ENCODE measurements at places on chromosomes 16 and 17. TPM values are rescaled to one million over a fixed set of nuclear protein-coding genes. Genes with fewer than 3 reads are reported as not detected.

The KRT20 gene
- not detected for total RNA-seq

The FGF11 gene
- total RNA-seq = 1.1 TPM

The CACNG5 gene
- not detected for total RNA-seq

The CDC42EP4 gene
- total RNA-seq = 45.2 TPM

The SULT1A1 gene
- 35.3 TPM for total RNA-seq

The RTN4RL1 gene
- 2.6 TPM for total RNA-seq

All from cardiac ventricle fibroblast (primary cell).